Nucleus accumbens (tissue), 56 donors: ENCODE measurements at places on chromosomes 11 and 22.
A peak's percentile ranks its signal among the peaks of the same experiment; 100 is the strongest.

DNA sequence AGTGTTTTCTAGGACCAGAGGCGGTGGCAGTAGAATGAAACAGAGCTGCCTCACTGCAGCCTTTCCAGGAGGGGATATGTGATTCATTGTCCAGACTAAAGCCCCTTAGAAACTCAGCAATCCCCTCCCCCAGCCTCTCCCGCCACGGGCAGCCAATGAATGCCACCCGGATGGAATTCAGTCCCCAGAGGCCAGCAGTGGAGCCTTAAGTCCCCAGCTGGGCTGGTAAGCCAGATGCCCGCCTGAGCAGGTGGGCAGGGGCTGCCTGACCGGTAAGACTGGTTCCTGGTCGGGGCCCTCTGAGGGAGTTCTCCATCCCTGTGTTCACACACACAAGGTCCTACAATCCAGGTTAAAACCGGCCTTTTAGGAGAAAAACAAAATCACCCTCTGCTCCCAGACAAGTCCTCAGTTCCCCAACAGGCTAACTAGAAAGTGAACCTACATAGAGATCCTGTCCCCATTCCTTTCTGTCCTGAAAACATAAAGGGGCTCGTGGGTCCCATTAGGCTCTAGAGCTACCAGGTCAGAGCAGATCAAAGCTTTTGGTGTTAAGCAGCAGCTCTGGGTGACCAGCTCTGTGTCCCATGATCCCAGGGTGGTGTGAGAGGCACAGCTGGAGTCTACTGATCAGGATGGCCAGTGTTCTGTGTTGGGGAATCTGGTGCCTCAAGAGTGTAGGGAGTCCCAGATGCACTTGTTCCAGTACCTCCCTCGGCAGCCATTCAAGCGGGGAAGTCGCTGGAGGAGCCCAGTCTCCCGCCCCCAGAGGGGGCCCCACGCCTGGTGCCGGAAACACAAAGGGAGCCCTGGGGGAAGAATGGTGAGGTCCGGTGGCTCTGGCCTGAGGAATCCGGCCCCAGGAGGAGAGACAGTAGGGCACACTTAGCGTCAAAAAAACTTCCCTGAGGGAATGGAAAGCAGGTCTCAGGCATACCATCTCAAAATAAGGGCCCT lies 2.6 kb downstream of the PATZ1 start:
- DNase-seq = peak; percentile 10

GRCh38 chr11:38460429-38460828 lies 1862.4 kb upstream of the RAG2 start:
- no peak for DNase-seq

- peak; percentile 57 for DNase-seq
Measured at GRCh38 chr11:22875869-22876473, 15.7 kb upstream of the CCDC179 start.

GRCh38 chr11:71329786-71330185 lies 77.4 kb upstream of the SHANK2 start:
- DNase-seq = no peak

DNA sequence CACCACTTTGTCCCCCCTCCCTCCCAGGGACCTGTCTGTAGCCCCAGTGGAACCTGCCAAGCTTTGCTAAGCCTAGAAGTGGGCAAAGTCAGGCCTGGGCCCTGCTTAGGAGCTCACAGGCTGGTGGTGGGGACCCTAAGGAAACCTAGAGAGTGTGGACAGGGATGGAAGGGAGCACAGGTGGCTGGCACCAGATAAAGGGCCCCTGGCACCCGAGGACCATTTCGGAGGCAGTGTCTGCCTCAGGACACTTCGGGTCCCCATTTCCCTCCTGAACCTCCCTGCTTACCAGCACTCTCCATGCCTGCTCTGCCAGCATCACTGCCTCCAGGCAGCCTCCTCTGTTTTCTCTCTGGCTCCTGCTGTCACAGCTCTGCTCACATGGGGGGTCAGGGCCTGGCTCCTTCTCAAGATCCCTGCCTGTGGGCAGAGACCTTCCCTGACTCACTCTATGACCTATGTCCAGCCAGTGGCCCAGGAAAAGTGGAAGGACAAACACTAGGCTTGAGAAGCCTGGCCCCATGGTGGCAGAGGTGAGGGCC lies 13.6 kb upstream of the OMP start:
- no peak for DNase-seq

- no peak for DNase-seq
Measured at GRCh38 chr11:115126092-115126491, 378.1 kb downstream of the CADM1 start.

DNA sequence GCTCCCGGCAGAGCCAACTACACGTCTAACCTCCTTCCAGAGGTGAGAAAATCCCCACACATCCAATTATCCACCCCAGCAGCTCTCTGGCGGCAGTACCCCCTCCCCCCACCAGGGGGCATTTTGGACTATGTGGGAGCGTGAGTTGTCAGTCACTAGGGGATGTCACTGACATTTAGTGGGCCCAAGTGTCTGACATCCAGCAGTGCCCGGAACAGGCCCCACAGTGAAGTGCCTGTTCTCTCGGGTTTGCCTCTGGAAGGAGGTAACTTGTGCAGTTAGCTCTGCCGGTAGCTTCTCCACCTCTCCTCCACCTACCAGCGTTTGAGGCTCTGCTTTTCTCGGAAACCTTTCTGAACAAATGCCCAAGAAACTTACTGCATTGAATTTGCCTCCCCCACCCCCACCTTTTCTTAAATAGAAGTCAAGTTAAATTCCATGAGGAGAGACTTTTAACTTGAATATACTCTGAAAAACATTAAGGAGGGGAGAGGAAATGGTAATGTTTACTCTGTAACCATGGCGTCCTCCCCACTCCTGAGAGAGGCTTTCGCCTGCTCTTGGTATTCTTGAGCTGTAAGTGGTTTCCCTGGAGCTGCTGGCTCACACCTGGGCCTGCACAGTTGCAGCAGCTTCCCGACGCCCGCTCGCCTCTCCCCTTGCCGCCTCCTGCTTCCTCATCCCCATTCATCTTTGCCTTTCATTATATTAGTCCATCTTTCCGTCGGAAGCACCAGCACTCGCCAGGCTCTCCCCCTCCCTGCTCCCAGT lies 112.8 kb downstream of the WNT7B start:
- DNase-seq = peak; percentile 59

GRCh38 chr11:124499711-124500110 lies 43.7 kb downstream of the OR8B12 start:
- DNase-seq = no peak

DNA sequence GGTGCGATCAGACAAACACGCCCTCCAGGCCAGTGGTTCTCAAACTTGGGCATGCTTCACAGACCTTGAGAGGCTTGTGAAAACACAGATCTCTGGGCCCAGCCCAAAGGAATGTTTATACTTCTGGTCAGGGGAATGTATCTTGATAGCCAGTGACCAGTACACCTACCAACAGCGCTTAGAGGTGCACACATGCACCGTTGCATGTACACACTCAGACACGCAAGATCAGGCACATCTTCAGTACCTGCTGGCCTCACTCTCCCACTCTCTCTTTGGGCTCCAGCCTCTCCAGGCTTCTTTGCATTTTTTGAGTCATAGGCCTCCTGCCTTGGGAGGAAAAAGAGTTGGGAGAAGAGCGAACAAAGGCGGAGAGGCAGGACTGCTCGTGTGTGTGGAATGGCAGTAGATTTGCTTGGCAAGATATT lies 11.7 kb upstream of the FXYD6 start:
- no peak for DNase-seq

DNA sequence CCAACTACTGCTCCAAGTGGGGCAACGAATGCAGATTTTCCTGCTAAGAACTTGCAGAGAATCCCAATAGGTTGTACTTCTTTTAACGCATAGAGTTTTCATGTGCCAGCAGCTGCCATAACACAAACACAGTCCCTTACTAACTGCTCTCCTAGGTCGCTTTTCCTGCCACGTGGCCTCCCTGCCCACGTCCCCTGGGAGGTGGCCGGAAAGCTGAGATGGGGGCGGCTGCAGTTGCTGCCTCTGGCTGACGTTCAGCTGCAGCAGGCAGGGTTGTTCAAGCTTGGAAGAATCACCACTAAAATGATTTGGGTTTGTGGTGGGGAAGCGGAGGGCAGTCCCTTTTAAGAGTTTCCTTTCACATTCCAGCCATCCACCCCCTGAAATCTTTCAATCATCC lies 39.3 kb downstream of the ZNF202 start:
- DNase-seq = no peak

DNA sequence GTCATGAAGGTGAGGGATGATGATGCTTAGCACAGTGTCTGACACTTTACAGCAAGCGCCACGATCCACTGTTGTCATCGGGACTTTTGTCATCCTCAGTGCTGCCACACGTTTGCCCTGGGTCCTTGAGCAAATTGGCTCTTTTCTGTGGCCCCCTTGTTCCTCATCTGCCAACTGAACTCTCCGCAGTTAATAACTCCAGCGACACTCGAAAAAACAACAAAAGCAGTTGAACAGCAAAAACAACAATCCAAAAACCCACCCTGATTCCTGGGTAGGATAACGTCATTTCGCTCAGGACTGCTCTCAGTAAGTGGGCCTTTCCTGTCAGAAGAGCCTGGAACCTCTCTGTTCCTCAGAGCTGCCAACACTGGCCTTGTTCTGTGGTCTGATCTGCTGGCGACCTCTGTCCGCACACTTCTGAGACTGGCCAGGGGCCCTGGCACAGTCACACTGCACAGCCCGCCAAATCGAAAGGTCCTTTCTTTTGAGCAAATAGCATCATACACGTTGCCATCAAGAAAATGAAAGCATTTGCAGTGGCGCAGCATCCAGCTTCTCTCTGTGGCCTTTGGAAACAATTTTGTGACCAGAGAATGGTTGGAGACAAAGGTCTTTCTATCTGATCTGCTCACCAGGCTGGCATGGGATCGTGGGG lies 79.9 kb upstream of the SYT13 start:
- DNase-seq = peak; percentile 32

GRCh38 chr11:65814131-65814985 lies 19.4 kb upstream of the SNX32 start:
- DNase-seq = no peak

DNA sequence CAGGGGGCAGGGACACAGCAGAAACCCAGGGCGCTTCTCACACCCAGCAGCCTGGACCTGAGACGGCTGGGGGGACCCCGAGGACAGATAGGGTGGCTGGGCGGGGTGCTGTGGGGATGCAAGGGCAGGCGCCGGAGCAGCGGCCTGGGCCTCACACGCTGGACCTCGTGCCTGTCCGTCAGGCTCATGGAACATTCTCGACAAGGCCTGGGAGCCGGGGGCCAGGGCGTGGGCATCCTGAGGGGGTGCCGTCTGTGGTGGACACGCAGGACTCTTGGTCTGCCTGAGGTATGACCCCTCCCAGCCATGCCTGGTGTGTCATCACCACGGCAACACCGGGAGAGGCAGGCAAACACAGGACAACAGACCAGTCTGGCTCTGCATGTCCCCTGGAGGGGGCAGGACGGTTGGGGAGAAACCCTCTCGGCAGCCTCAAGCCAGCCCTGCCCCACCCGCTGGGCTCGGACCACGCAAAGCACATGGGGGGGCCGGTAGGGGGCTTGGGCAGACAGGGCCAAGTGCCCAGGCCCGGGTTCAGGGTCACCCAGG lies 21.4 kb downstream of the MRPL23 start:
- no peak for DNase-seq

DNA sequence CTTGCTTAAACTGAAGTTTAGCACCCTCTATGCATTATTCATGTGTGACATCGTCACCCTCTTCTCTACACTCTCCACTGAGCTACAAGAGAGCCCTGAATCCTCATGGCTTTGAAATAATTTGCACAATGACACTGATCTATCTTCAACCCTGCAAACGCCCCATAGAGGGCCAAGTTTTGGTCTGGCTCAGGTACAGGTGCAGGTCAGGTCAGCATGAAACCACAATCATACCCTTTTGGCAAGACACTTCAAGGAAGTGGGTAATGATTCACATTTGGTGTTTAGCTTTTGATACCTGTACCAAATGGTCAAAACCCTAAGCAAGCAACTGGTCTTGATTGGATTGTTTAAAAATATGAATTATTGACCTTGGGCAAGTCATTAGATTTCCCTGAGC lies 122.2 kb upstream of the CADM1 start:
- no peak for DNase-seq

GRCh38 chr11:106925245-106925644 lies 93.0 kb downstream of the GUCY1A2 start:
- no peak for DNase-seq

DNA sequence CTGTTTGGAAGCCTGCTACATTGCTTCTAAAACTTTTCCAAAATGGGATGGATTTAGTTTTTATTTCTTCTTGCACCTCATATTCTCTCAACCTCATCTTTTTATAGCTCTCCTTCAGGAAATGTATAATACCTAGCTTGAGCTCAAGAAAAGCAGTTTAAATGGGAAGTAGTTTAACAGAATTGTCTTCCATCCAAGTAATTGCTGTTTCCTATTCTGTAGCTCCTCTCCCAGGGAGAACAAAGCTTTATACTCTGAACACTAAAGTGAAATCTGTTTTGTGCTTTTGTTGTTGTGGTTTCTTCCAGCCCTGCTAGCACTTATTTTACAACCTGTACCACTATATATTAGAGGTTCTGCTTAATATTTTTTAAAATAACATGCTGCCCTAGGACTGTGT lies 83.2 kb upstream of the HORMAD2 start:
- no peak for DNase-seq

- DNase-seq = no peak
Measured at GRCh38 chr22:35299217-35299672, 449 bp upstream of the TOM1 start.

- no peak for DNase-seq
Measured at GRCh38 chr11:58574881-58575280, 775 bp downstream of the LPXN start.

GRCh38 chr11:103368145-103368544 lies 258.9 kb downstream of the DYNC2H1 start:
- DNase-seq = no peak

GRCh38 chr11:128153697-128154048 lies 433.7 kb downstream of the ETS1 start:
- no peak for DNase-seq

DNA sequence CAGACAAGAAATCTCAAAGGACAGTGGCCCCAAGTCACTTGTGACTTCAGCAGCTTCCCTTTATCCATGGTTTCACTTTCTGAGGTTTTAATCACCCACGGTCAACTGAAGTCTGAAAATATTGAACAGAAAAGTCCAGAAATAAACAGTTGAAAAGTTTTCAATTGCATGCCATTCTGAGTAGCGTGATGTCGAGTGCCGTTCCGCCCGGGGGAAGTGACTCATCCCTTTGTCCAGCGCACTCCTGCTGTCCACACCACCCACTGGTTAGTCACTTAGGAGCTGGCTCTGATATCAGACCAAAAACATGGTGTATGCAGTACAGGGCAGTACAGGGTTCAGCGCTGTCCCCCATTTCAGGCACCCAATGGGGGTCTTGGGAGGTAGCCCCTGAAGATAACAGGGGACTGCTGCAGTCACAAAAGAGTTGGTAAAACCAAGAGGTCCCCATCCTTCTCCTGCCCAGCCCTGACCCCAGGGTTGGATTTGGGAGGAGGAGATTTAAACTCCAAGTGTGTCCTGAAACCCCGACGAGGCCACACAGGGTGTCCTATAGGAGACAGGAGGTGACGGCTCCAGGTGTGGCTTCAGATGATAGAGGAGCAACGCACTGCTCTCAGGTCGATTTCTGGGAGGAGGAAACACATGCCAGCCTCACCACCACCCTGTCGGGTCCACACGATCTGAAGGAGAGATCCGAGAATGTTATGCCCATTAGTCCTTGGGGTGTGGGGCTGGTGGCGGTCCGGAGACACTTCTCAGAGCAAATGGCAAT lies 390.1 kb downstream of the CTTN start:
- no peak for DNase-seq

GRCh38 chr11:574632-575312 lies 1.5 kb upstream of the PHRF1 start:
- DNase-seq = no peak

- DNase-seq = no peak
Measured at GRCh38 chr22:24894220-24894975, 52.1 kb downstream of the LHFPL7 start.

- DNase-seq = no peak
Measured at GRCh38 chr11:60498853-60499252, 6.3 kb downstream of the MS4A12 start.

- no peak for DNase-seq
Measured at GRCh38 chr11:118916842-118917388, 8.8 kb downstream of the BCL9L start.
